Stimulated activated CD4-positive, alpha-beta T cell treated with anti-CD3 and anti-CD28 coated beads, Interleukin-1b, Interleukin-23, amount 100 ng/mL, for 4 hours (primary cell): ENCODE measurements at places on chromosomes 7 and 10.

DNA sequence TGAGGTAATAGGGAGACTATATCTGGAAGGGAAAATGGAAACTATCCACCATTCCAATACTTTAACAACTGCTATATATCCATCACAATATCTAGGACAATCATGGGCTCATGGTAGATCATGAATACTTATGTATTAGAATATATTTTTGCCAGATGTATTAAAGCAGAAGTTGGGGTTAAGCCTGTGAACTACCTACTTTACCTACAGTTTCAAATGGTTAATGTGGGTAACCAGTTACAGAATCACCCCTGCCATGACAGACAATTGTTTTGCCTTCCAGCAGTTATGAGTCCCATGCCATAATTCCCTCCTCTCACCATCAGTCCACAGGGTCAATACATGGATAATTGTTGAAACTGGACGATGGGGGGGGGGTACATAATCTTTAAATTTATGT is 29.9 kb upstream of the RAPGEF5 start:
- DNase-seq, result no peak

DNA sequence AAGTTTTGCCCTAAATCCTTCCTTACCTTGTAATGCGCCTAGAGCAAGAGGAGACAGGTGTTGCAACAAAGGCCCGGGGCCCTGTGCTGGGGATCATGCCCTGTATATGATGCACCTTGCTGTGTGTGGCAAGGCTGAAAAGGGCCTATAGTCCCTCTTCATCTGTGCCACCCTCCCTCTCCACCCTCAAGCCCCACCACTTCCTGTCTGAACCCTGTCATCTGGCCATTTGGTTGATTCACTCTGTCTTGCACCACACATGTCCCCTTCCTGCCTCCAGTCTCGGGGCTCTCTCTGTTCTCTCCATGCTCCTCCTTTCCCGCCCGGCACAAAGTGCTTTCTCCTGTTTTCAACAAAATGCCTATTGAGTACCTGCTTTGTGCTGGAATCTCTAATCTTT is 11.5 kb upstream of the MALSU1 start:
- DNase-seq, result no peak

GRCh38 chr7:7125963-7126362 is 56.4 kb upstream of the C1GALT1 start:
- DNase-seq, result no peak

GRCh38 chr7:158077934-158078910 is 509.4 kb downstream of the PTPRN2 start:
- no peak for DNase-seq

DNA sequence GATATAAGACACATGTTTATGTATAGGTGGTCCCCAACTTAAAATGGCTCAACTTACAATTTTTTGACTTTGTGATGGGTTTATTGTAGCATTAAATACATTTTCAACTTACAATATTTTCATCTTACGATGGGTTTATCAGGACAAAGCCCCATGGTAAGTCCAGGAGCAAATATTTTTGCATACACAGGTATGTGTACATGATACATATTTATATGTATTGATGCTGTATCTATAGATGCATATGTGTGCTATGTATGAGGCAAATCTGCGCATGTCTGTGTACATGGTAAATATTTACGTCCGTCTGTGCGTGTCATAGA is 664 bp upstream of the UBE3C start:
- no peak for DNase-seq

- no peak for DNase-seq
These were observed 363.2 kb downstream of the REEP3 start for GRCh38 chr10:63884426-63884825.

DNA sequence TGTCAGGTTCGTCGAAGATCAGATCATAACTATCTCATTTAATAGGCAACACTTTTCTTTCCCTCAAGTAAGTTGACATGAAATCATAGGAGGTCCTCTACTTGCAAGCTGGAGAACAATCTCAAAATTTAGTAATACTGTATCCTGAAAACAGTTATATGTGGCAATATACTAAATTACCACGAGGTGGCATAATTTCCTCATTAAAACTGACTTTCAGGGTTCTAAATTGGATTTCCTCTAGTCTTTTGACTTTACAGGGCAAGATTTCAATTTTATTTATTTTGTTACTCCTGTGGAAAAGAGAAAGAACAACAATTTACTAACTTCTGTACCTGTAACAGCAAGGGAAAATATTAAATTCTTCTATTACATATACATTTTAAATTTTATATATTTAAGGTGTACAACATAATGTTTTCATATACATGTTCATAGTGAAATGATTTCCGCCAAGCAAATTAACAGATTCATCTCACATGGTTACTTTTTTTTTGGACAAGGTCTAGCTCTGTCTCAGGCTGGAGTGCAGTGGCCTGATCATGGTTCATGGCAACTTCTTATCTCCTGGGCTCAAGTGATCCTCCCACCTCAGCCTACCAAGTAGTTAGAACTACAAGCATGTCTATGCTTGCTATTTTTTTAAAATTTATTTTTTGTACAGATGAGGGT is 53.4 kb upstream of the CYP2C18 start:
- DNase-seq, result no peak

GRCh38 chr10:80509403-80510161 is 28.1 kb upstream of the SH2D4B start:
- DNase-seq, result no peak

- no peak for DNase-seq
These were observed 535 bp upstream of the EPC1 start for GRCh38 chr10:32347363-32348022.

- no peak for DNase-seq
These were observed 109.9 kb downstream of the HERPUD2 start for GRCh38 chr7:35584990-35585389.

DNA sequence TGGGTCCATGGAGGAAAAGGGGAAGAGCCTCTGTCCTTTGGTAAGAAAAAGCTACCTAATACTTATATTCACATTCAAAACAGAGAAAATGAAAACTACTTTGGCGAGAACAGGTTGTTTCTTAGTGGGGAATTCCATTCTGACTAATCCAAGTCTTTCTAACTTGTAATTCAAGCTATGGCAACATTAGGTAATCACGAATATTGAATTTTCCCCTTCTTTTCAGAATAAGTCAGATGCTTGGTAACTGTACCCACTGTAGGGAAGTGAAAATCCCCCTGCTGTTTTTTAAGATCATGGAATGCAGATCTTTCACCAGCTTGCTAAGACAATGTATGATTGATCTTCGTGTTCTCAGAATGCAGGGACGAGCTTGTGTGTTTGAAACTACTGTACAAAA is 384.4 kb downstream of the TCERG1L start:
- no peak for DNase-seq

- DNase-seq, result no peak
These were observed 99.5 kb downstream of the MKI67 start for GRCh38 chr10:128026615-128027300.

DNA sequence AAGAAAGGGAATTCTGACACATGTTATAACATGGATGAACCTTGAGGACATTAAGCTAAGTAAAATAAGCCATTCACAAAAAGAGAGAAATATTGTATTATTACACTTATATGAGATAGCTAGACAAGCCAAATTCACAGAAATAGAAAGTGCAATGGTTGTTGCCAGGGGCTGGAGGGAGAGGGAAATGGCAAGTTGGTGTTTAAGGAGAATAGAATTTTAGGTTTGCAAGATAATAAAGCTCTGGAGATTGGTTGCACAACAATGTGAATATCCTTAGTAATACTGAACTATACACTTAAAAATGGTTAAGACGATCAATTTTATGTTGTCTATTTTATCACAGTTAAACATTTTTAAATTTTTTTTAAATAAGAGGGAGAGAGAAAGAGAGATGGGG is 25.0 kb upstream of the ADD3 start:
- DNase-seq, result no peak

DNA sequence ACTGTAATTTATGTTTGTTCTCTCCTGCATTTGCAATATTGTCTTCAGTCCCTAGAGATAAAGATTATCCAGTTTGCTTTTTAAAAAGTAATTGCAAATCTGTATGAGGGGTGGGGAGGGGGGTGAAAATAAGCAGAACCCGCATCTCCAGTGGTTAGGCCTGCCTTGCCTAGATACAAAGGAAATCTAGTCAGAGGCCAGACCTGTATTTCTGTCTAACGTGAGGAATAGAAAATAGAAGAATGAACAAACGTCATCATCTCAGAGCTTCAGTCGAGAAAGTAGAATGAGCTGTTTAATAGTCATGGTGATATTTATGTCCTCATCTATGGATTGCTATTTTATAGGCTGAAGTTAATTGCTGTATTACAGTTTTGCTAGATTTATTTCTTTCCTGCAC is 284.2 kb downstream of the BICC1 start:
- no peak for DNase-seq

DNA sequence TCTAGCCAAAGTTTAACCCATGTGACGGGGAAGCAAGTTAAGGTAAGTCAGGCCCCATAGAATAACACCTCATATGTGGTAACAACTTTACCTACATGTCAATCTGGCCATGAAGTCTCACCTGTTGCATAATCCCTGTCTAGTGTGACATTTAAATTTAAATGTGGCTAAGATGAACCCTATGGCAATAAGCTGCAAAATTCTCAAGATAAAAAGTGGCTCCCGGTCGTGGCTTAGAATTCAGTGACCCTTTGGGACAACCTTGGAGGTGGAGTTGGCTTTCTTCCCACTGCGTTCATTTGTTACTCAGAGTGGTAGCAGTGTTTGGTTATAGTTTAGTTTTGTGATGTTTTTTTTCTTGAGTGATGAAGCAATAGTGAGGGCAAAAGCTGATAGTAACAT is 90.6 kb downstream of the ARID5B start:
- no peak for DNase-seq

DNA sequence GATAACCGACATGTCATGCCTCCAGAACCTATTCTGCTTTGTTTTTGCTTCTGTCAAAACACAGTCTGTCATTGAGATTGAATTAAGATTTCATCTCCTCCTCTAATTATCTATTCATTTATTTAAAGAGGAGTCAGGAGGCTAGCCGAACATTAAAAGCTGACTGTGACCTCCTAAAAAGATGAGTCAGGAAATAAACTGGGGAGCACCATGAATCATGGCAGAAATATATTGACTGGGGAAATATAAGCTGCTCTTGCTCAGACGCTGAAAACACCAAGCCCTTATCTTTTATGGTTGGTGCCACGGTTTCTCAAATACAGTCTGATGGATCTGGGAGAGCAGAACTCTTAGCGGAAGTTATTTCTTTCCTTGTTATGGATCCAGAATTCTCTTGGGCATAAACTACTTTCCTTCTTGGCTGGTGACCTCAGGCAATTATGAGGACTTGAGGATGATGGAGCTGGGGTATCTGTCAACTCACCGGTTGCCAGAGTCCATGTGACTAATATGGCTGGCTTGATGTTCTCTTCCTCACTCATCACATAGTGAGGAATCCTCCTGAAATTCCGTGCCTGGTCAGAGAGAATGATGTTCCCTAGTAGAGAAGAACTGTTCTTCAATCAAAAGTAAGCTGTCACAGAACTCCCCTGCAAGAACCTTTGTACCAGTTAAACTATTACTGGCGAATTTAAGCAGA is 307.6 kb upstream of the PHYHIPL start:
- no peak for DNase-seq

DNA sequence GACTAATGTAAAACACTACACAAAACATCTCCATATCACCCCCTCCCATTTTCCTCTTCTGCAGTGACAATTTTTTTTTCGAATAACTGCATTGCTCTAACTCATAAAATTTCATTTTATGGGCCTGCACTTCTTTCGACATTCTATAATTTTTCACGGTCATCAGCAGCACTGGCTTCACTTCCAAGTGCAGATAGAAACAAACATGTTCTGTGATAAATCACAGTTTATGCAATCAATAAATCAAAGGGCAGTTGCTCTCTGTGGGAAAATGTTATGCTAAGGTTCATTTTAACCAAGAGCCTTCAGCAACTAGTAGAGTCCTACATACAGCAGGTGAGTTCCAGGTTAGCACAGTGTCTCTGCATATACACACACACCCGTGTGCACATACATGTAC is 100.1 kb downstream of the GPAM start:
- no peak for DNase-seq

- DNase-seq, result no peak
These were observed 8.2 kb downstream of the NAPEPLD start for GRCh38 chr7:103140685-103141084.

DNA sequence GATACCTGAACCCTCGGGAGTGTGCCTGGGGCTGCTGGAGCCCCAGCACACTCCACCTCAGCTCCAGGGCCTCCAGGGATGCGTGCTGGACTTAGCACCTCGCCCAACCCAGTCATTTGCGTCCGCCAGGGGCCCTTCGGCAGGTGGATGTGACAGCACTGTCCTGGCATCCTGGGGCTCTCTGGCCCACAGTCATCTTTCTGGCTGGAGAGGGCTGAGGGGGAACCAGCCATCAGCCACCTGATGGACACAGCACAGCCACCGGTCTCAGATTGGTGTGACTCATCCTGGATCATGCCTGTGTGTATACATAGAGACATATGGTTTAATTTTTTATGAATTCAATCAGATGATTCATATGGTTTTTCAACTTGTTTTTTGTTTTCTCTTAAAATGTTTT is 11.1 kb downstream of the ZNF775 start:
- no peak for DNase-seq

DNA sequence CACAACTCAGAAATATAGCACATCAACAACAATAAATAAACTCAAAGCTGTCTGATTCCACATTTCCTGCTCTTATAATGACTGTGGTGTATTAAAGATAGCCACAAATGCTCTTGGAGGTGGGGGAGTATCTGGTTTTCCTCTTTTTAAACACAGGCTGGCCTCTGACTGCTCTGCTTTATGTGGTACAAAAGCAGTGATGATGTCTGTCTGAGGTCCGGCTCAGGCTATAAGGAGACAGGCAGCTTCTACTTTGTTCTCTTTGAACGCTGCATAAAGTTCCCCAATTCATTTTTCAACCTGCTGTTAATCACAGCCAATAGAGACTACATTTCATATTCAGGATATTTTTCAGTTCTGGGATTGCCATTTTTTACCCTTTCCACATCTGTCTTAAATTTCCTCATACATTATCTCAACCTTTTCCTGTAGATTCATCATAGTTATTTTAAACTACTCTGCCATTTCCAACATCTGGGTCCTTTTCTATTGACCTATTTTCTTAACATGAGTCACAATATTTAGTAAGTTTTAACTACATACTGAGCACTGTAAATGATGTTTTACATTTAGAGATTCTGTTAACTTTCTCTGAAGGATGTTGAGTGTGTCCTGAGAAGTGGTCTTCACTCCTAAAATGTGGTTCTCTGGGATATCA is 64.9 kb downstream of the CRPPA start:
- no peak for DNase-seq
